Activated CD4-positive, alpha-beta T cell treated with anti-CD3 and anti-CD28 coated beads, Interleukin-2, amount 50 U/mL, for 1 hour (primary cell): ENCODE measurements at places on chromosomes 4 and X.

- no peak for DNase-seq
Observed at GRCh38 chrX:99939883-99940232, 470.2 kb downstream of the PCDH19 start.

DNA sequence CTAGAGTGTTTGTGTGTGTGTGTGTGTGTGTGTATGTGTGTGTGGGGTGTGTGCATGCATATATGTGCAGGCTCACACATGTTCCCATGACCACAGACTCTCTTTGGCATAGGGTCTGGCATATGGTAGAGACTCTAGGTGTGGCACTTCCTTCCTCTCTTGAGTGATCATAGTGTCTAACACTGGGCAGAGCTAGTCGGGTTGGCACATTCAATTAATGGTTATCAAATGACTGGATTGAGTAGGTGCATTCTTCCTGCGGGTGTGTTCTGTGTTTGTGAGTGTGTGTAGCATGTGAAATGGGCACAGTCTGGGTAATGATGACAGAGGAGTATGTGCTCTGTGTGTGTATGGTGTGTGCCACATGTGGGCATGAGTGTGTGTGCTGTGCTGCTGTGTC is 106.5 kb downstream of the EFNB1 start:
- no peak for DNase-seq

DNA sequence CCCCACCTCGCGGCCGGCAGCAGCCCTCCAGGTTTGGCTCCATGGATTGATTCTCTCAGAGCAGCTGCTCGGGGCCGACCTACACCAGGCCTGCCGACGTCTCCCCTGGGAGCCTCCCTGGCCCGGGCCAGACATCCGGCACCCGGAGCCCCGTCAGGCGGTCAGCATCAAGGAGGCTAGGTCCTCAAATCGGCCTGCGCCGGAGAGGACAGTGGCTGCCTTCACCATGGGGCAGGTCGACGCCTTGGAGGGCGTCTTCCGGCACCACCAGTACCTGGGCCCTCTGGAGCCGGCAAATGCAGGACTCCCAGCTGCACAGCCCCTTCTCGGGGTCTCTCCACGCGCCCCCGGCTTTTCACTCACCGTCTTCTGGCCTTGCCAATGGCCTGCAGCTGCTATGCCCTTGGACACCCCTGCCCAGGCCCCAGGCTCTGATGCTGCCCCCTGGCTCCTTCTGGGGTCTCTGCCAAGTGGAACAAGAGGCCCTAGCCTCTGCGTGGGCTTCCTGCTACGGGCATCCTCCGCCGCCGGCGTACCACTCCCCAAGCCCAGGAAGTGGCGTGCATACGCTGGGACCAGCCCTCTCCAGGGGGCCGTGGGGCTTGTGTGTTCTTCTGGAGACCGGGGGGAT is 341.8 kb downstream of the MAGEB5 start:
- DNase-seq: no peak

DNA sequence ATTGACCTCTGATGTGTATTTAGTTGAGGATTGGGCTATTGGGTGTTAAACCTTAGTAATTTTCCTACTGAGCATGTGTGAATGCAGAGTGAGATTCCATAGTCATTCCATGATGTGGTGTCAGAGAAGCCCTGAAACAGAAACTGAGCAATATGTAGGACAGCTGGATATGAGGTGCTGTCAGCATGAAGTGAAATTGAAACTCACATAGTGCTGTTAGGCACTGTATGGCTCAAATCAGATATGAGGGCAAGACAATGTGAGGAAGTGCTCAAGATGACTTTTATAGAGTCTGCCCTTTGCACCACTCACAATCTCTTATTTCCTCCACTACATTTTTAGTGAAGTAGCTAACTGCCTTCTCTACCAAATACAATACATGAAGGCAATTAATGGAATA is 188.3 kb downstream of the SH3BGRL start:
- DNase-seq: no peak

- no peak for DNase-seq
Observed at GRCh38 chr4:73945674-73946449, 36.0 kb downstream of the PF4 start.

DNA sequence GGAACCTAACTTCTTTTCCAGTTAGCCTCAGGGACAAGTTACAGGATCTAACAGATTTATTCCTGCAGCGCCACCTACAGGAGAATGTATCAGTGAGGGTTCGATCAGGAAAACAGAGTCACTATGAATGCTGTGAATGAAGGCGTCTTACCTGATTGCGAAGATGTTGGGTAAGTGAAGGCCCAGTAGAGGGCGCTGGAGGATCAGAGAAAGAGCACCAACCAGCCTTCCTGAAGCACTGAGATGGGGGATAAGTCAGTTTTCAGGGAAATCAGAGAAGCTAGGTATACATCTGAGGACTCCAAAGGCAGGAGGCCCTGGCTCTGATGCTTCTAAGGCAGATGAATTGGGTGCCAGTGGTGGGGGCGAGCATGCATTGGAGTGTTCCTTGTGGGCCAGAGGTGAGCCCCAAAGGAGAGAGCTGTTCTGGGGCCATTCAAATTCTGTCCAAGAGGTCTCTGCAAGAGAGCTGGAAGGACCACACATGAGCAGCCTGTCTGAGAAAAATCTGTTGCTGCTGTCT is 169.9 kb upstream of the AADAT start:
- DNase-seq: no peak

DNA sequence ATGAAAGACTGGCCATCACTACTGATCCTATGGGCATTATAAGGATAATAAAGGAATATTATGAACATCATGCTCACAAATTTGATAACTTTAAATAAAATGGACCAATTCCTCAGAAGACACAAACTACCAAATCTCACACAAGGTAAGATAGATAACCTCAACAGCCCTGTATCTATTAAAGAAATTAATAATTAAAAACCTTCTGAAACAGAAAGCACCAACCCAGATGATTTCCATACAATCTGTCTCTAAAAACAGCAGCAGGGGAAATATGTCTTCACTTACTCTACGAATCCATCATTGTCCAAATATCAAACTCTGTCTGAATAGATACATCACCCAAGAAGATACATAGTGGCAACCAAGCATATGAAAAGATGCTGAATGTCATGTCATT is 55.2 kb downstream of the LCORL start:
- no peak for DNase-seq

DNA sequence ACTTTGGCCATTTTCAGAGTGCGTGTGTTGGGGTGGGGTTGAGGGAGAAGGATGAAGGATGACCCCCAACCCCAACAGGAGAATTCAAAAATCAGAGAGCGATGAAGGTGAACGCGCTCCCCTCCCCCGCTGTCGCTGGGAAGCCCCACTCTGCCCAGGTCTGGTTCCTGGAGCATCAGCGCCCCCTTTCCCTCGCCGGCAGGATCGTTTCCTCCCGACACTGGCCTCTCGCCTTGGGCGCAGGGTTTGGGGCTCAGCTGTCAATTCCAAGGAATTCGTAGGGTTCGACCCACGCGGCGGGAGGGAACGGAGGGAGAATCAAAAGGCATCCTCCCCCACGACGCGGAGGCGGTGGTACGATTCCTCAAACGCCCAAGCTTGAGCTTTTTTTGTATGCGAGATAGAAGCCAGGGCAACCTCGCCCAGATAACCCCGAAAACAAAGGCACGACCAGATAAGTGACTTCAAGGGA is 1.0 kb upstream of the PDGFRA start:
- no peak for DNase-seq

GRCh38 chr4:133585323-133585722 is 436.2 kb downstream of the PCDH10 start:
- no peak for DNase-seq

DNA sequence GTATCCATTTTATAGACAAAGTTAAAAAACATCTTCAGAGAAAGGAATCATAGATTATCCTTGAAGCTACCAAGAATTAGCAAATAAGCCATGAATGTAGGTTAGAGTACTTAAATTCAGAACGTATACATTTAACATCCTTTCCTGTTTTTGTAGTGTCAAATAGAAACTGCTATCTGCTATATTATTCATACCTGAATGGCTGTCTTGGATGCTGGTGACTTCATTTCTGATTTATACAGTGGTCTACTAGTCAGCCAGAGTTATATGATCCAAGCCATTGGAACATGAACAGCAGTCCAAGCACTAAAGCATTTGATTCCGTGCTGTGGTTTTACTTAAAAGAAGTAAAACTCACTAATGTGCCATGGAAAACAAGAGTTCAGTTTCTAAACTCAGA is 58.3 kb upstream of the VSIG4 start:
- no peak for DNase-seq

- no peak for DNase-seq
Observed at GRCh38 chr4:109877400-109877799, 29.5 kb downstream of the LRIT3 start.

DNA sequence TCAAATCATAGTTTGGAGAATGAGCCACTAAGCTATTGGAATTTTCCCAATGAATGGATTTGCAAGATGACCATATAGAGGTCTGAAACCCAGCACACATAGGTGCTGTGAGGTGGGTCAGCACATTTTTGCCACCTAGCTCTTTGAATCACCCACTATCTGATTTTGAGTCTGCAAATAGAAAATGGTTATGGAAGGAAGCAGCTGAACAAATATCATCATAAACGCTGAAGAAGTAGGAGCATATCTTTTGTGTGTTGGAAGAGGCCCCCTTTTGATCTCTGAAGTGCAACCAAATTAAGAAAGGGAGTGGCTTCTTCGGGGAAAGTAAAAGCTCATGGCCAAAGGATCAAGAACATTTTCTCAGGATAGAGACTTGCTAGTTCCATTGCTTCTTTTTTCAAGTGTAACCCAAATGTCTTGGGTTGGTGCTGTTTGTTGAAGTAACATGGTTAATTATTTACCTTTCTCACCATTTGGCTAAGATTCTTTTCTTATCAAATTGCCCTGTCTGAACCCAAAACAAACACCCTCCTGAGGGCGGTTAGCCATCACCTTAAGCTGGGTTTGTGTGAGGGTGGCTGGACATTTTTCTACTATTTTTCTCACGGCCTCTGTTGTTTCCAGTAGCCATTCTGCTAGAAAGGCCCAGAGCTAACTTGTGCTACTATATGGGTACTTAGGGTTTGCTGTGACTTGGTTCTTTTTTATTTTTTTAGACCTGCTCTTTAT is 18.4 kb upstream of the SORBS2 start:
- no peak for DNase-seq

- no peak for DNase-seq
Observed at GRCh38 chrX:38939067-38939466, 137.8 kb downstream of the MID1IP1 start.

- no peak for DNase-seq
Observed at GRCh38 chrX:63720293-63720692, 64.7 kb downstream of the ARHGEF9 start.
